Tibial nerve (tissue), 4 donors: ENCODE measurements at places on chromosomes 7 and 10. TPM values are rescaled to one million over a fixed set of nuclear protein-coding genes. Genes with fewer than 3 reads are reported as not detected.

OR2A12 gene
- total RNA-seq: not detected

PAPOLB gene
- 2.4 TPM for total RNA-seq

DNA sequence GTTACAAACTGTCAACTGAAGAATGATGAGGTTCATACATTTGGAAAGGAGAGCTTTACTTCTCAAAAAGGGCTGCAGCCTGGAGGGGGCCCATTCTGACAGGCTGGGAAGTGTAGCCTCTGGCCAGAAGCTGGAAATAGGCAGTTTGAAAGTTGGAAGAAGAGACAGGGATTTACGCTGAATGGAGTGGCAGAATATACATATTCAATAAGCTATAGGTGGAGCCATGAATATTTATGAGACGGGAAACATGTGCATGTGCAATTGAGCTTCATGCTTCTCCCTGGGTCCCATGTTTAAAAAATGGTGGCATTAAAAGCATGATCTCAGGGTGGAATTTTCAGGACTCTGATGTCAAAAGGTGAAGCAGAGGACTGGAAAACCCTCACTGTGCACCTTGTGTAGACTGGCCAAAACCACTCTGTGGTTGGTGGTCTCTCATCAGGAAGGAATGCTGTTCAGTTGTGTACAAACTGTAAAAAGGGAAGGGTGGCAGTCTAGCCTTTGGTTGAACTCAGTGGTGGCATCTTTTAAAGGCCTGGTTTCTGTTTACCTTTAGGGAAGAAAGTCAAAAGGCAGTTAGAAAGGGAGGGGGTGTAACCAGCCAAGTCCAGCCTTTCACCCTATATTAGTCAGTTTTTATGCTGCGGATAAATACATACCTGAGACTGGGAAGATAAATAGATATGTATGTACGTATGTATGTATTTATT, 7.2 kb upstream of the ACTR3B start:
- no peak overlapping the region for H3K27ac ChIP-seq
- H3K27me3 ChIP-seq: no peaks in the 10 kb centered on the region
- H3K4me3 ChIP-seq: no peak overlapping the region
- no peaks in the 10 kb centered on the region for H3K4me1 ChIP-seq

DNA sequence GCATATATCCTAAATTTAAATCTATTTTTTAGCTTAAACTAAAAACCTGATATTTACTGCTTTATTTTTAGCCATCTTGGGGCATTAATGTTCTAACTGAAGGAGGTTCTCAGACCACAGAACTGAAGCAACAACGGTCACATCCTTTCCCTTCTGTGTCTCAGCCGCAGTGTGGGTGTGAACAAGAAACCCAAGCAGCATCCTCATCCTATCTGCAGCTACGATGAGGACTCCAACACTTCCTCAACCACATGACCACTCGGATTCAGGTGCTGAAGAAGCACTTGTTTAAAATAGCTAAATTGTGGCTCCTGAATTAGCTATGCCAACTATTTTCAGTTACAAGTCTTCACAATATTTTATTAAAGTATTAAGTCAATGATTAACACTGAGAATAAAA, 5.3 kb downstream of the ESYT2 start:
- H3K4me1 ChIP-seq: peaks cover 77% of the 10 kb centered on the region
- no peaks in the 10 kb centered on the region for H3K27me3 ChIP-seq
- no peak for DNase-seq
- no peak overlapping the region for H3K4me3 ChIP-seq
- no peaks in the 10 kb centered on the region for H3K36me3 ChIP-seq

EVX1 gene
- total RNA-seq: not detected

DNA sequence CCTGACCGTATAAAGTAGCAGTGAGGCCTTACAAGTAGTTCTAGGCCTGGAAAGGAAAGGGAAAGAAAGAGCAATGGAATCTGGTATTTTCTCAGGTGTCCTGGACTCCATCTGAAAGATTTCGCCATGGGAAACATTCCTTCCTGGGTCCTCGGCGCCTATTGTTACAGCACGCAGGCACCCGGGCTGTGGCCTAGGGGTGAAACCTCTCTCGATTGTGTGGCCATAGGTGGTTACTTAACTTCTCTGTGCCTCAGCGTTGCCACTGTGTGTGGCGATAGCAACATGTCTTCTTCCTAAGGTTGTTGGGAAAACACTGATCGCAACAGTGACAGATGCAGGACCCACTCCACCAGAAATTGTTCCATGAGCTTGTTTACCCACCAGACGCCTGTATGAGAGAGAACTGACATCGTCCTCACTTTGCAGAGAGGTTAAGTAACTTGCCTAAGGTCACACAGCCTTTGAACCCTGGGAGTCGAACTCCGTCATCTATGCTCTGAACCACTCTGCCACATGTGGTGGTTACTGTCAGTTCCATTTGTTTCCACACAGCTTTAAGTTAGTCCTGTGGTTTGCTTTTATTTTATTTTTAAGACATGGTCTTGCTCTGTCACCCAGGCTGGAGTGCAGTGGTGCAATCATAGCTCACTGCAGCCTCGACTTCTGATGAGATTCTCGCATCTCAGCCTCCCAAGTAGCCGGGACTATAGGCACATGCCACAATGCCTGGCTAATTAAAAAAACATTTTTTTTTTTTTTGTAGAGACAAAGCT, 73.4 kb downstream of the LHPP start:
- H3K27ac ChIP-seq: no peak overlapping the region
- H3K36me3 ChIP-seq: no peaks in the 10 kb centered on the region
- no peaks in the 10 kb centered on the region for H3K27me3 ChIP-seq
- no peak for DNase-seq
- H3K4me3 ChIP-seq: no peak overlapping the region

DNA sequence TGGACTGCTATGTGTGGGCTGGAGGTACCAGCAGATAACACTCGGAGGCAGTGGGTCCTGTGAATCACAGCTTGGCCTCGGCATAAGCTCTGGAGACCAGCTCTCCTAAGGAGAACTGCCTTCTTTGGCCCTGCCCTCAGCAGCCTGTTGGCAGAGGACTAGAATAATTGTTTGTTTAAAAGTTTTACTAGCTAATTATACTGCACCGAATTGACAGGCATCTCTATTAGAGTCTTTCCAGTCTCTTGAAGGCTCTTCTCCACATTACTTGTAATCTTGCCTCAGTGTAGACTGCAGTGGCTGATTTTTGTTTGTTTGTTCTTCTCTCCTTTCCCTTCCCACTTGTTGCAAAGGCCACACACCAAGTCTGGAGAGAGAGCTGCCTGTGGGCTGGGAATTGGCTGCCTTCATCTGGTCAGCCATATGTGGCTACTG, 183.2 kb downstream of the AUTS2 start:
- no peaks in the 10 kb centered on the region for H3K4me1 ChIP-seq
- DNase-seq: no peak
- peak overlapping the region; percentile 13 for H3K4me3 ChIP-seq
- H3K36me3 ChIP-seq: no peaks in the 10 kb centered on the region

DNA sequence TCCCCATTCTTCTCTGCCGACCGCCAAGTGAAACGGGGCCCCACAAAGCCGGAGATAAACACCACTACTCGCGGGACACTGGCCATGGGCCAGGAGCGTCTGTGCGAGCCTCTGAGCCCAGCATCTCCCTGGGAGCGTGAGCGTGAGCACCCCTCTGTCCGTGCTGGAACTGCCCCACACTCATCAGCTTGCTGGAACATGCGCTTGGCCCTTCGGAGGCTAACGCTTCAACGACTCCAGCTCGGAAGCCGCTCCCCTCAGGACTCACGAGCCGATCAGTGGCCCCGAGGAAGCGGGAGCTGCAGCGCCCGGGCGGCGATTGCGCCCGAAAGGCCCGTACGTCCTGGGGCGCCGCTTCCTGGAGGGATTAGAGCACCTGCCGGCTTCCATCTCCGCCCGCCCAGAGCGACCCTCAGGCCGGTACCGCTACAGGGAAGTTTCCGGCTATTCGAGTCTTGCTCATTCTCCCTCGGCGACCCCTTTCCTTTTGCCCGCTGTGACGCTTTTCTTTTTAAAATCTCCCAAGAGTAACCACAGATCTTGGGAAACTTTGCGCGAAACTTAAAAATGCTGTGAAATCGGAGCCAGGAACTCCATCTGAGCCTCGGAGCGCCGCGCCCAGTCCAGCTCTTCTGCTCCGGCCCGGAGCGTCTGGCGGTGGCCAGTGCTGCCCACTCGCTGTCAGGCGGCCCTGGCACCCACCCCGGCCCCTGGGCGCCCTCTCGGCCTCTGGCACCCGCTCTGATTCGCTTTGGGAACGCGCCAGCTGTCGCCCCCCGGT, 1.0 kb downstream of the TLL2 start:
- peak overlapping the region; percentile 37 for H3K4me3 ChIP-seq
- no peak overlapping the region for H3K27ac ChIP-seq
- H3K36me3 ChIP-seq: no peaks in the 10 kb centered on the region
- DNase-seq: no peak
- H3K27me3 ChIP-seq: no peaks in the 10 kb centered on the region
- H3K4me1 ChIP-seq: no peaks in the 10 kb centered on the region

GRCh38 chr7:71349682-71350481, 217.9 kb downstream of the GALNT17 start:
- H3K27ac ChIP-seq: peak overlapping the region; percentile 8
- no peaks in the 10 kb centered on the region for H3K36me3 ChIP-seq
- no peaks in the 10 kb centered on the region for H3K4me1 ChIP-seq
- H3K4me3 ChIP-seq: no peak overlapping the region
- no peaks in the 10 kb centered on the region for H3K27me3 ChIP-seq

GRCh38 chr7:55016061-55016745, 2.6 kb upstream of the EGFR start:
- H3K4me3 ChIP-seq: no peak overlapping the region
- peaks cover 15% of the 10 kb centered on the region for H3K27me3 ChIP-seq

LHFPL3 gene
- not detected for total RNA-seq

- no peaks in the 10 kb centered on the region for H3K4me1 ChIP-seq
These were observed at the start of gene NEURL1 for GRCh38 chr10:103493362-103493915. NEURL1 (plus strand) TSS chr10:103493705; CDS start chr10:103494388, 683 bp downstream.

- H3K4me1 ChIP-seq: no peaks in the 10 kb centered on the region
- no peaks in the 10 kb centered on the region for H3K27me3 ChIP-seq
- DNase-seq: no peak
These were observed 137.9 kb downstream of the ELFN1 start for GRCh38 chr7:1807821-1808600.

- DNase-seq: no peak
- H3K4me3 ChIP-seq: no peak overlapping the region
- H3K4me1 ChIP-seq: peaks cover 16% of the 10 kb centered on the region
- no peaks in the 10 kb centered on the region for H3K27me3 ChIP-seq
These were observed 562.6 kb upstream of the GALNT17 start for GRCh38 chr7:70569335-70569819.

AEBP1 gene
- 242 TPM for total RNA-seq

GRCh38 chr10:24133835-24134234, 75.1 kb upstream of the KIAA1217 start:
- no peak for DNase-seq
- peaks cover 2% of the 10 kb centered on the region for H3K4me1 ChIP-seq
- H3K36me3 ChIP-seq: no peaks in the 10 kb centered on the region
- no peak overlapping the region for H3K4me3 ChIP-seq
- no peaks in the 10 kb centered on the region for H3K27me3 ChIP-seq

DNA sequence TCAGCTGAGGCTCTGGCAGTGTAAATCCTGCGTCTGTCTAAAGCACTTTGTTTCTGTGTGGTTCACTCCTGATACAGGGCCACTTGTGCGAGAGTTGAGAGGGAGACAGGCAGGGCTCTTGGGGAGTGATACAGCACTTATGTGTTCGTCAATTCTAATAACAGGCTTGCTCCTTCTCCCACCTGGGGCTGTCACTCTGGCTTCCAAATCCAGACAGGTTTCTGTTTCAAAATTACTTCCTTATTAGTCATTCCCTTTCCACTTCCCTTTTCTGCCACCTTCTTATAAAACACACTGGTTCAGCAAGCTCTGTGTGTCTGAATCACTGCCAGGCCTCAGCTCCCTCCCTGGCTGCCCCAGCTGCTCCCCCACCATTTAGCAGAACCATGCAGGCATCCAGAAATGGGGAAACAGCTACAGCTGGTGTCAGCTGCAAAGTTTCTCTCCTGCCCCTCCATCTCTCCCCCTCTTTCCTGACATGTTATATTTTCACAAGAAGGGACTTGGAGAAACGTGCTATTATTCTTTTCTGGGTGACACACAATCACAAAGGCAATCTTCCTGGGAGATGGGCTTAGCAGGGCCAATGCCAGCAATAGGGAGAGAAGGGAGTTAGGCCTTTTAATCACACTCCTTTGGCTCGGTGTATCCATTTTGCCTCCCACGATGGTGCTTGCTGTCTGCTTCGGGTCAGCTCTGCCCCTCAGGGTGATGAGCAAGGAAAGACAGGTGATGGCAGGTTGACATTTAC, 58.4 kb upstream of the ZNRF2 start:
- peak overlapping the region; percentile 63 for H3K27ac ChIP-seq
- H3K27me3 ChIP-seq: no peaks in the 10 kb centered on the region
- H3K4me3 ChIP-seq: no peak overlapping the region

PODXL gene
- 12.1 TPM for total RNA-seq

C7orf57 gene
- not detected for total RNA-seq

MOGAT3 gene
- total RNA-seq: not detected

PON1 gene
- total RNA-seq: not detected

BAMBI gene
- 12.0 TPM for total RNA-seq

DNA sequence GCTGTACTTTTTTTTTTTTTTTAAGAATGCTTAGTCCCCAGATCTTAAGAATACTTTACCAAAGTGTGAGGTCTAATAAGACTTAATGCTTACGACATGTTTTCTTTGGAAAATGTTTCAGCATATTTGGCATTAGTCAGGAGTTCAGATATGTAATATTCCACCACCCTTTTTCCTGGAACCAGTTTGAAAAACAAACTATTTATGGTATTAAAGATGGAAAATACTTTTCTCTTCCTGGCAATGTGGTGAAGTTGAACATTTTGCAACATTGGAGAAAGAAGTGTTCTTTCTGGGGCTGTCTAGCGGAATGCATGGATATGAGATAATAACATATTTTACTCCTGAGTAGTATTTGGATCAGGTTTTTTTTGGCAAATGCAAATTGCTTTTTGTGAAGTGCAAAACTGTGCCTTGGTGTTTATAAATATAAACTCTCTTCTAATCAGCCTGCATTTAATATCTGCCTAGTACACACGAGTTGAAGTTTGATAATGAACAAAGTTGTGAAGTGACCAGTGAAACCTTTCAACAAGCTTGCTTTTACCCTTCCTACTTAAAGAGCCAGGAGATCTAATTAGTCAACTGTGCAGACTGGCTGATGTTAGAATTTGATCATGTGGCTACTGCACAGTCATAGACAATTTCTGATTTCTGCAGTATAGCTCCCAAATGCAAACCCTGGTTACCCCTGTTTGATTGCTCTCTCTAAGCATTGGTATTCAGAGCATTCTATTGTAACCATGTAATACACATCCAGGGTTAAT, 20.9 kb downstream of the MAP3K8 start:
- no peaks in the 10 kb centered on the region for H3K36me3 ChIP-seq
- no peak overlapping the region for H3K4me3 ChIP-seq
- DNase-seq: no peak
- H3K27ac ChIP-seq: peak overlapping the region; percentile 58
- H3K27me3 ChIP-seq: no peaks in the 10 kb centered on the region

DNA sequence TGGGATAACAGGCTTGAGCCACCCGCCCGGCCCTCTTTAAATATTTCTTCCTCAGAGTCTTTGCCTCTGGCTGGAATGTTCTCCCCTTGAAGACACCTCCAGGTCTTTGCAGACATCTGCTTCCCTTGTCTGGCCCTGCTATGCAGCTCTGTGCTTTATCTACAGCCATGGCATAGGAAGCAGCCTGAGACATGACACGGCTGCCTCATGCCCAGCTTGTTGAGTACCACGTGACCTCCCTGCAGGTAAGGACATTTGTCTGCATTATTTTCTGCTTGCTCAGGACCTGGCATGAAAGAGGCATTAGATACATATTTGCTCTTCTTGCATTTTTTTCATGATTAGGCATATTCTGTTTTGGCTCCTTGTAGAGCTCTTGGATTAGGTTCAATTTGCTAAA, 113.8 kb upstream of the KLF6 start:
- no peaks in the 10 kb centered on the region for H3K36me3 ChIP-seq
- no peaks in the 10 kb centered on the region for H3K27me3 ChIP-seq
- no peak overlapping the region for H3K27ac ChIP-seq
- no peak for DNase-seq

ACSL5 gene
- total RNA-seq: 12.3 TPM
